Peyer's patch (tissue), 4 donors: ENCODE measurements at places on chromosomes 11 and 22. TPM values are rescaled to one million over a fixed set of nuclear protein-coding genes. Genes with fewer than 3 reads are reported as not detected.

DNA sequence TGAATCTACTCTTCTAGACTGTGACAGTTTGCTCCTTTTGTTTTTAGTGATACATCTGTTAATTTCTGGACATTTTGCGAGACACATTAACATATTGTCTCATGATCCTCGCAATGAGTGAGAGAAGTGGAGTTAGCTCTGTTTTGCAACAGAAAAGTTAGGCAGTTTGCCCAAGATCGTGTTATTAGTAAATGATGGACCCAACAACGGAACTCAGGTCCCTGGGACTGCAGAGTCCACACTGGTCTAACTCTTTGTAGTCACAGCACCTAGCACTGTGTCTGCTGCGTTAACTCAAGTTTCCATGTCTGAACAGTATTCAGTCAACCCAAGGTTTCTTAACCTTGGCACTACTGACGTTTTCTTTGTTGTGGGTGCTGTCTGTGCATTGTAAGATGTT, 3.2 kb downstream of the DEPDC7 start:
- peaks cover 13% of the 10 kb centered on the region for H3K4me1 ChIP-seq
- no peaks in the 10 kb centered on the region for H3K27me3 ChIP-seq
- DNase-seq = no peak

DNA sequence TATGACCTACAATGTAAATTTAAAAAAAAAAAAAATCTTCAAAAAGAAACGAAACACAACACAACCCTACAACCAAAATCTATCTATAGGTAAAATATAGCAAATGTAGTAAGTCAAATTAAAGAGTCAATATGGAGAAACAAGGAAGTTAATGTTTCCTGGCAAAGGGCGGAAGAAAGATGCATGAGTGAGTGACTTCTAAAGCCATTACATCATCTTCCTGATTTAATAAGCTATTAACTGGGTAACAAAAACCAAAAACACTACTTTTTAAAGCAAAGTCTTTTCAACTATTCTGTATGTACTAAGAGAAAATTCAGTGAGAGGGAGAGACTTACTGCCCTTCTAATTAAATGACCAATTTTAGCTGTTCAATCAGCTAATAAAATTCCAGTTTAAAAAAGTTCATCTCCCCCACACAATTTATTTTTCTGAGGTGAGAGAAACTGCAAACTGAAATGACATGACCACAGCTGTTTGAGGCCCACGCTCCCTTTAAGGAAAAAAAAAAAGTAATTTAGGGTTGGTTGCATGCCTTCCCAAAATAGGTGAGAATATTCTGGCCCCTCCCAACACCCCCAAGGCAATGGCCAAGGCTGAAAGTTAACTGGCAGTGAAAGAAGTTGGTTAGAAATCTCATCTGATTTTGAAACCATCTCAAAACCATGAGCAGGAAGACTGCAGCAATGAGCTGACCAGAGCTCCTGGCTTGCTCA, 5.9 kb downstream of the SF1 start:
- peak overlapping the region; percentile 65 for H3K27ac ChIP-seq
- no peaks in the 10 kb centered on the region for H3K27me3 ChIP-seq
- no peak for DNase-seq
- no peak overlapping the region for H3K4me3 ChIP-seq
- H3K36me3 ChIP-seq = peaks cover 5% of the 10 kb centered on the region

GRCh38 chr22:19569976-19570375, 45.8 kb upstream of the CLDN5 start:
- DNase-seq = no peak
- H3K36me3 ChIP-seq = no peaks in the 10 kb centered on the region
- H3K4me1 ChIP-seq = no peaks in the 10 kb centered on the region
- no peak overlapping the region for H3K4me3 ChIP-seq
- H3K27me3 ChIP-seq = no peaks in the 10 kb centered on the region

- no peak for DNase-seq
- H3K27ac ChIP-seq = no peak overlapping the region
- H3K4me1 ChIP-seq = no peaks in the 10 kb centered on the region
- no peaks in the 10 kb centered on the region for H3K36me3 ChIP-seq
- H3K27me3 ChIP-seq = no peaks in the 10 kb centered on the region
- no peak overlapping the region for H3K4me3 ChIP-seq
Measured at GRCh38 chr11:112581747-112582146, 321.1 kb upstream of the PLET1 start.

GRCh38 chr11:86167499-86168164, 76.9 kb upstream of the EED start:
- H3K4me1 ChIP-seq = no peaks in the 10 kb centered on the region
- no peaks in the 10 kb centered on the region for H3K27me3 ChIP-seq
- no peak overlapping the region for H3K27ac ChIP-seq

BAIAP2L2 gene
- total RNA-seq = 421 TPM

LINC01488 gene
- not detected for total RNA-seq
